Stimulated activated CD8-positive, alpha-beta memory T cell treated with anti-CD3 and anti-CD28 coated beads, Interleukin-4, amount 100 ng/mL, for 1 hour (primary cell): ENCODE measurements at places on chromosomes 5 and 9.

DNA sequence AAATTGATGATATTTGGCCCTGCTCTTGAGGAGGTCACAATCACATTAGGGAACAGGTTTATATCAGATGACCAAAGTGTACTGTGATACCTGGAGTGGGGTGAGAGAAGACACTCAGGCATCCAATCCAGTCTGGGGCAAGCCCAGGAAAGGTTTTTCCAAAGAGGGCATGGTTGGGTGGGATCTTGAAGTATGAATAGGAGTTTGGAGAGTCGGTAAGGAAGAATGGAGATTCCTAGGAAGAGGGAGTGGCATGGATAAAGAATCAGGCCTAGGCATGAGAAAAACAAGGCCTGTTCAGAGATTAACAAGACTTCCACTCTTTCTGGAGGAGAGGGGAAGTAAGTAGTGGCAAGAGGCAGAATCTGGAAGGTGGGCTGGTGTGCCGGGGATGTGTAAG is 91.1 kb downstream of the MVB12B start:
- no peak for DNase-seq

GRCh38 chr9:126513159-126514036 is 100.3 kb upstream of the LMX1B start:
- DNase-seq, result no peak

DNA sequence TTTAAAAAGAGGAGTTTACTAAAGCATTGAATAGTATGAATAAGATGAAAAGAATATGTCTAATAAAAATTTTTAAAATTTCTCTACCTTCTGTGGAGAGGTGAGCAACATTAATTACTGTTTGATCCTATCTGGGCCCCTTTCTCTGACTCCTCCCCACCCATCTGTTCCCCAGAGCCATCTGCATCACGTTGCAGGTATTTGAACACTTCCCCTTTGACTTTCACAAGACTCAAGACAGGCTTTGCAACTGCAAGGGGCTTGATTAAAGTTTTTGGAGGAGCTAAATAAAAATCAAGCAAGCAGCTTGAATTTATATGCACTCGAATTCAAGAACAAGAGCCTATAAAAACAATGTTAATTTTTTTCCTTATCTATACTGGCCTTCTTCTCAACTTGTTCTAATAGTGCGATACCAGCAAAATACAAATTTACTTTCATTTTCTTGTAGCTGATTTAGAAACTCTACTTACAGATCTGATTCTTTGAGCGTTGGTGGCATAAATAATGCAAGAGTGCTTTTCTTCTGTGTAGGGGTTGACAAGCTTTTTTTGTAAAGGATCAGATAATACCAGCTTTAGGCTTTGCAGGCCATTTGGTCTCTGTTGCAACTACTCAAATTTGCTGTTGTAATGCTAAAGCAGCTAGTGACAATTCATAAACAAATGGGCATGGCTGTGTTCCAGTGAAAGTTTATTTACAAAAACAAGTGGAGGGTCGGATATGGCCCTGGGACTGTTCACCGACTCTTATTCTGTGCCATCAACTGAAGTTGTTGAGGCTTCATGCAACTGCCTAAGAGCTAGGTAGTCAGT is 21.2 kb downstream of the TXNDC8 start:
- DNase-seq, result no peak

GRCh38 chr9:131013771-131014676 is 5.0 kb downstream of the LAMC3 start:
- DNase-seq, result no peak

DNA sequence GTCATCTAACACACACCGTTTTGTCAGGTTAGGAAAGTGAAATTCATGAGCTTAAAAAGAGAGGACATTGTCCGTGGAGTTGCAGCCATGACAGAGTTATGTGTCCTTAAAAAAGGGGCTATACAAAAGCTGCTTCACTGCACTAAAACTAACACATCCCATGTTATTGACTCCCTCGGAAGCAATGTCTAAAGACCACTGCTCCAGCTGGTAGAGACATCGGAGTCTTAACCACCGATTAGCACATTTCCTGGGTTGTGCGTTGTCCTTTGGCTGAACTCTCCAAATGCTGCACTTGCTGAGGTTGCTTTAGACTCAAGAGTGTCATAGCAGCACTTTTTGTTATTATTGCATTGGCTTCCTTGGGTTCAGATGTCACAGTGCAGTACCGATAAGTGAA is 128.3 kb upstream of the C9orf72 start:
- DNase-seq, result no peak

DNA sequence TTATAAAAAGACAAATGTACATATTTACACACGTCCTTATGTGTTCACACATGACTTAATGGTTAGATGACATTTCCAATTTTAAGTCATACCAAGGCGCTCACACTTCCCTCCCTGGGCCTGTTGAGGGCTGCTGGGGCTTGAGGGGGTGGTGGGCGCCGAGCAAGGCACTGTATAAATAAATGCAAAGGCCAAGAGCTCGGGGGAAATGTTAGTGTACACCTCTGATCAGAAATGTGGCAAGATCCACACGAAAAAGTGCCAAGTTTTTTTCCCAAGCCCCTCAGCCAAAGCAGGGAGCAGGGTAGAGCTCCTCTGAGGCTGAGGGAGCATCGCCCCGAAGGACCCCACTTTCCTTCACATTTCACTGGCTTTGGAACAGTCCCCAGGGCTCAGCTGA is 7.5 kb downstream of the IRF1 start:
- DNase-seq, result no peak

GRCh38 chr5:57338068-57338867 is 144.3 kb downstream of the ACTBL2 start:
- no peak for DNase-seq

DNA sequence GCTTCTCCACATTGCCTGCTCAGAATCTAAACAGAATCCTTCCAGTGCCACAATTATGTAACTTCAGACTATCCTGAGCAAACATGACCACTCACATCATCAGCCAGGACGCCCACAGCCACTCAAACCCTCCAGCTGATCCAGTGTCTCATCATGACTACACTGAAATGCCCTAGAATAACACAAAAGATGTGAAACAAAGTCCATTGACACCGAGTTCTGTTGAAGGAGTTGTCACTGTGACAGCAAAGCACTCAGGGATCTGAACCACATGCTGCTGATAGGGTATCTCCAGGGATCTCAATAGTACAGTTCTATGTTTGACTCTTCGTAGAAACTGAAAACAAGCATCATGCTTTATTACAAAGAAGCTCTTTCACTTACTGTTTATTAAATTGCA is 150.2 kb downstream of the GABBR2 start:
- no peak for DNase-seq

DNA sequence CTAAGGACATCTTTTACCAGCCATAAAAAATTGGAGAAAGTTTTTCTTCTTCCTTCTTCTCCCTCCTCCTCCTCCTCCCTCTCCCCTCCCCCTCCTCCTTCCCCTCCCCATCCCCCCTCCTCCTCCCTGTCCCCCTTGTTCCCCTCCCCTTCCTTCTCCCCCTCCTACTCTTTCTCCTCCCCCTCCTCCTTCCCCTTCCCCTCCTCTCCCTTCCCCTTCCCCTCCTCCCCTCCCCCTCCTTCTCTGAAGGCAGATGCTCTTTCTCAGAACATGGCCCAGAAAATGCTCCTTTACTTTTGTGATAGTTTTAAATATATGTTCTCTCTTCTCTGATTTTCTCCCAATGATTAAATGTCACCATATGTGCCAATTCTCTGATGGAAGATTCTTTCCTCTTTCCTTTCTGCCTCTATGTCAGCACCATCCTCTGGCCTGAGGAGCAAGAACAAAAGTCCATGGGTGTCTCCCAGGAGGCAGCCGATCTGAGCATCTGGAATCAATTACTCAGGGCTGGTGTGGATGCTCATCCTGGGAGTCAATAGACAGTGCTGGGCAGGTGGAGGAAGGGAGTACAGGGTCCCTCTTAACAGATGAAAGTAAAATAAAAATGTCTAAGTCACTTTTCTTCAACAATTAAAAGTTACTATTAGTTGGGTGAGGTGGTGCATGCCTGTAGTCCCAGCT is 63.0 kb upstream of the GNA14 start:
- no peak for DNase-seq

- no peak for DNase-seq
Measured at GRCh38 chr9:5392285-5392684, 45.4 kb downstream of the PLGRKT start.

GRCh38 chr5:123611406-123611709 is 99.4 kb downstream of the CSNK1G3 start:
- no peak for DNase-seq

- DNase-seq, result no peak
Measured at GRCh38 chr9:108672475-108673190, 183.2 kb downstream of the ACTL7B start.

DNA sequence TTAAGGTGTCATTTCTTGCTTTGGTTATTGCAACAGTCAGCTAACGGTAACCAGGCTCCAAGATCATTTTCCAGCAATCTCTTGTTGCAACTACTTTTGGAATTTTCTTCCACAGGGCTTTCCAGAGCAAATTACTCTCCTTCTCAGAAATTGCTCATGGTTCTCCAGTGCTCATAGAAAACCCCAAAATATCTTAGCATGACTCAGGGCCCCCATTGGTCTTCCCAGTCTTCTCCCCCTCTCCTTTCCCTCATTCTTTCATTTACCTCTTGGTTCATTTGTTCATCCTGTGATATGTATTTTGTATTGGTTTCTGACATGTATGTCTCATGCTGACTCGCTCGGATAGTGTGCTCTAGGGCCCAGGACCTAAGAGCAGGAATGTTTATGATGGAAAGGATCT is 35.6 kb downstream of the WWC1 start:
- no peak for DNase-seq

DNA sequence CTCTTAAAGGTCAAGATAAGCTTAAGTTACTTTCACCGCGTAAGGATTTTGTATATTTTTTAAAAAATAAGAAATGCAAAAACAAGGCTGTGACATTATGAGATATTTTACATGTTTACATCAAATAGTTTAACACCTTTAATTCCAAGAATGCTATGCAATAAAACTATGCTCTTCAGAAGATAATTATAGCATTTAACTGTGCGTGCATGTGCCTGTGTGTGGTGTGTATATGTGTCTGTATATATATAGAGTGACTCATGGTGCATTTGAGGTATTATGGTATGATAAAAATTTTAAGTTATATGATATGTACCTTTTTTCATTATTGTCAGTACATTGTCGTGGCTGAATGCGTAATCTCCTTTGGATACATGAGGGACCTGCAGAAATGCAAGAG is 539.3 kb downstream of the PDE4D start:
- no peak for DNase-seq

DNA sequence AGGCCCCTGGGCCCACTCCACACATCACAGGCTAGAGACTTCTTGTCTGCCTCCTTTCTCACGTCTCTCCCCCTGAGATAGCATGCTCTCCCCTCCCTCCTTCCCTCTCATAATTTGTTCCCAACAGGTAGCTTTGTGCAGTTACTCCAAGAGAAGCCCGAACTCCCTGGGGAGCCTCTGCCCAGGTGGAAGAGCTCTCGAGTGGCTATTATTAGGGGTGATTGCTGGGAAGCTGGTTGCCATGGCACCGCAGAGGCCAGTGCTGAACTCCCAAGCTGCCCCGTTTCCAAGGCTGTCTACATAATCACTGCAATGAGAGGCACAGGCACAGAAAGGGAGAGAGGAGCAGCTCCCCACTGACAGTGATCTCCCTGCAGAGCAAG is 104.7 kb upstream of the GPR151 start:
- no peak for DNase-seq

DNA sequence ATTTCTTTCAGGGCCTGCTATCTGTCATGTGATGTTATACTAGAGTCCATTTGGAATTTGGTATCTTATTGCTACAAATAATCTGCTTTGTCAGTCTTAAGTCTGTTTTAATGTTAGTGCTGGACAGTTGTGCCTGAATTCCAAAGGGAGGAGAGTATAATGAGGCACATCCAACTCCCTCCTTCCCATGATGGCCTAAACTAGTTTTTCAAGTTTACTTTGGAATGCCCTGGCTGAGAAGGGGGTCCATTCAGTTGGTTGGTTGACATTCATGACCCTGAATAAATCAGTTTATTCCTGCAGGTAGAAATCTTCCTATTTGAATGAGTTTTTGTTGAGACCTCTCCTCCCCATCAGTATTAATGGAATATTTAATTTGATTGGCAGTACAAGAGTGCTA is 9.4 kb upstream of the LRRTM2 start:
- DNase-seq, result no peak

DNA sequence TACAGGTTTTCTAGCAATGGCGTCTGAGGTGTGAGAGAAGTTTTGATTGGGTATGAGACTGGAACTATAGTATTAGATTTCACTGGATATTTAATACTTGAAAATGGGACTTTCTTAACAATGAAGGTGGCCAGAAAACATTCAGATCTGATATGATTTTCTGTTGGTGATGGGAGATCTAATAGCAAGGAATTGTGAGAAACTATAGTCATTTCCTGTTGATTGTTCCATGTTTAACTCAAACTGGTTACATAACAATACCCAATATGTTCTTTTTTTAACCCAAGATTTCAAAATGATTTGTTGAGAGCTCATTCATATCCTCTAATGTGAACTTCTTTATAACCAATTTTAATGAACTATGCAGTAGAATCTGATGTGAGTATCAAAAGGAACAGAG is 793.2 kb upstream of the RGMB start:
- DNase-seq, result no peak

DNA sequence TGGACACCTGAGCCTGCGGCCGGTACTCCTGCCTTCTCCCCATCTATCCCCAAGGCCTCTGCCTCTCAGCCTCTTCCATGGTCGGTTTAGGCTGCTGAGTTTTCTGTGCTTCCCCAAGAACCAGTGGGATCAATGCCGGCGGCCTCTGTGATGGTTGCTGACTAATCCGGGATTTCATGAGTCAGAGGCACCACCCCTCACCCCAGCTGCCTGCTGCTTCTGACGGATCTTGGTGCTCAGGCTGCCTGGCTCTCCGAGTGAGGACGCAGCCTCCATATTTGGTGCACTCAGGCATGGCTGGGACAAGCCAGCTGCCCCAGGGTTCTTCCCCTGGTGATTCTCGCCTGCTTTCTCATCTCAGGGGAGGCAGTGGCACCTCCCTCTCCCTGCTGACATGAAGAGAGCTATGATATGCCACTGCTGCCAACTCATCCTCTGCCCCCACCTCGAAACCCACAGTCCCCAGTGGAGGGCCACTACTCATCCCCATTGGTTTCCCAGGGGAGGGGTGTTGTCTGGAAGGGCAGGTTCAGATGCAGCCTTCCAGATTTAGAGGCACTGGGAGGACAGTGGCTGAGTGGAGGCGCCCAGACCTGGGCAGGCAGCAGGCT is 3.3 kb upstream of the MAN1B1 start:
- no peak for DNase-seq

DNA sequence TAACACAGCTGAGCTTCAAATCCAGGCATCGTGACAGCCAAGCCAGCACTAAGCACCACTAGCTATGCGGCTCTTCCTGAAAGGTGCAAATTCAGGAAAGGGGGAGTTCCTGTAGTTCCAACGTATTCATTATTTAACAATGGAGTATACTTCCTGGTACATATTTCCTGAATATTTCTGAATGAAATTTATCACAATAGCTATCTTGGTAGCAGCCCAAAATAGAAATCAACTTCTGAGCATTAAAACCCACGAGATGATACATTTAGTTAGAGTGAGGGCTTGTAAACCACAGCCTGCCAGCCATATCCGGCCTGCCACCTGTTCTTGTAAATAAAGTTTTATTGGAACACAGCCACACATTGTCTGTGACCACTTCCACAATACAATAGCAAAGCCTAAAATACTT is 109.7 kb upstream of the RETREG1 start:
- no peak for DNase-seq
